Stimulated activated CD8-positive, alpha-beta memory T cell treated with anti-CD3 and anti-CD28 coated beads, Interleukin-7, amount 100 ng/mL, for 1 hour (primary cell): ENCODE measurements at places on chromosomes 7 and 10.

- DNase-seq: no peak
Measured at GRCh38 chr10:22230158-22230833, 12.5 kb upstream of the EBLN1 start.

DNA sequence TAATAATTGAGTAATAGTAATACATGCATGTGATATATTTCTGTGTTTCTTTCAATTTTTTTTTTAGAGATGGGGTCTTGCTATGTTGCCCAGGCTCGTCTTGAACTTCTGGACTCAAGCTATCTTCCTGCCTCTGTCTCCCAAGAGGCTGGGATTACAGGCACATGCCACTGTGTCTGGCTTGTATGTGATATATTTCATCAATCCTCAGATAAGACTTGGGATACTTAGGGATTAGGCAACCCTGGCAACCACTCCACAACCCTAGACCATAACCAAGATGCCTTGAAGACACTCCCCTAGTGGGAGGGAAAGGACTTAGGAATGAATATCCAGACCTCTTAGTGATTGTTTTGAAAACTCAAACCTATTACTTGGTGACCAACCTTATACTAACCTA lies 154.8 kb downstream of the CCDC3 start:
- DNase-seq: no peak

DNA sequence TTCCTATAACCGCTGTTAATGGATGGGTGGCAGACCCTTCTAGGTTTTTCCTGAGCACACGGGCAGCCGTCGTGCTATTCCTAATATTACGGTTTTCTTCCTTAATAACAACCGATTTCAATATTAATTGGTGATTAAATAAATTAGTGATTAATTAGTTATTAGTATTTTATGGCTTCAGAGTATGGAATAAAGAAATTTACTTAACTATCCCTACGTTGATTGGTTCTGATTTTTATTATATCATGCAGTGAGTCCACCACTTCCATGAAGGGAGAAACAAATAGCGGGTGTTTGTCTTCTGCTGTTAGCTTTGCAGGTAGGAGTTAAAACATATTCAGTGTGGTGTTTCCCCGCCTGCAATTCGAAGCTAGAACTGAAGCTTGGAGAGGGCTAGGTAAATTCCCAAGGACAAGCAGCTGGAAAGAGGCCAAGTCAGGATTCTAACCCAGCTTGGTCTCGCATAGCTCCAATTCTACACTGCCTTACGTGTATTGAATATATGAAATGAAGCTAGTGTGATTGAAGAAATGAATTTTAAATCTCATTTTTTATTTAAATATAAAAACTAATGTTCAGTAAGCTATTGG lies 928 bp upstream of the CSTF2T start:
- DNase-seq: no peak

- DNase-seq: no peak
Measured at GRCh38 chr10:18455086-18455884, 196.1 kb downstream of the NSUN6 start.

DNA sequence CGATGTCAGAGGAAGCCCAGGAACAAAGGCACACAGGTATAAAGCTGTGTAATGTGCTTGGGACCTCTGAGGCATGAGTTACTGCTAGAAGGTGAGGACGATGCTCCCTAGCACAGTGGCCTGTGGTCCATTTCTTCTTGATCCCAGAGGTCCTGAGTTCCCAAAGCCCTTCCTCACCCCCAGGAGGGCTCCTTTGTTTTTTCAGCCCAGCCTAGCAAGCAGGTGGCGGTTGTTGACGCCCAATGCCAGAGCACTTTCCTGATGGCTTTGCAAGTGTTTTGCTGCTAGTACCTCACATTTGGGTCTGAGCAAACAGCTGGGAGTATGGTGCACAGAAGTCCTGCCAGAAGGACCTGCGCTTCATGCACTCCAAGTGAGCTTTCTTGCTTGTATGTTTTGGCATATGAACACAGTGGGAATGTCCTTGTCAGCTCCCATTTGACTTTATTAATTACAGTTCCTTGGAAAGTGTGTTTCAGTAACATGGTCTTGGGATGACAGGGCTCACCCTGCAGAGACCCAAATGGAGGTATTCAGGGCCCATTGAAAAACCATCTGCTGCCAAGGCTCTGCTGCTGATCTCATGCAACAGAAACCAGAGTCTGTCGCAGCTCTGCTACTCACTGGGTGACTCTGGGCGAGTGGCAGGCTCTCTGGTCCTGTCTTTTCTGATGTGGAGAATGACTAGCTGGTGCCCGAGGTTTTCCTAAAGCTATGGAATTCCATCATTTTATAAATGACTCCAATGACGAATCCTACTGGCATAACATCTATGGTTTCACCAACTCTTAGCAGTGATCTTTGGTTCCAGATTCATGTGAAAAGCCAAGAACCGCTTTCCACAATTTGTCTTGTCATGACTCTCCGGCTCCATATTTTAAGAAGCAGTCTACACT lies 134.9 kb downstream of the ARID5B start:
- DNase-seq: no peak

GRCh38 chr7:96870185-96870584 lies 135.2 kb upstream of the DLX6 start:
- no peak for DNase-seq

GRCh38 chr7:130461272-130461671 lies 20.5 kb upstream of the CEP41 start:
- no peak for DNase-seq

- DNase-seq: no peak
Measured at GRCh38 chr7:264541-265191, 25.3 kb upstream of the FOXL3 start.

GRCh38 chr7:31362401-31362800 lies 21.9 kb upstream of the NEUROD6 start:
- no peak for DNase-seq

- no peak for DNase-seq
Measured at GRCh38 chr10:130801276-130801675, 510.2 kb downstream of the TCERG1L start.

DNA sequence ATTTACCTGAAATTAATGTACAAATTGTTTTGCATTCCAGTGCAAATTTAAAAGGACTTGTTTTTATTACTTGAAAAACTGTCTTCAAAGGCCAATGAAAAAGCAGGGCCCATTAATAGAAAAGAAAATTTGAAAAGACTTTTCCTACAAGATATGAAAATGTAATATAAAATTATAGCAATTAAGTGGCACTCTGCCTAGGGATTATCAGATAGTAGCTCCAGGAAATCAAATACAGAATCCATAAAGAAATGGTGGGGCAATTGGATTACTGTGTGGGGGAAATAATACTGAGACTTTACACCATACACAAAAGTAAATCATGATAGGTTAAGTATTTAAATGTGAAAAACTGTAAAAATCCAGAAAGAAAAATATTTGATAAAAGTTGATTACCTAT lies 89.7 kb downstream of the GLCCI1 start:
- no peak for DNase-seq

DNA sequence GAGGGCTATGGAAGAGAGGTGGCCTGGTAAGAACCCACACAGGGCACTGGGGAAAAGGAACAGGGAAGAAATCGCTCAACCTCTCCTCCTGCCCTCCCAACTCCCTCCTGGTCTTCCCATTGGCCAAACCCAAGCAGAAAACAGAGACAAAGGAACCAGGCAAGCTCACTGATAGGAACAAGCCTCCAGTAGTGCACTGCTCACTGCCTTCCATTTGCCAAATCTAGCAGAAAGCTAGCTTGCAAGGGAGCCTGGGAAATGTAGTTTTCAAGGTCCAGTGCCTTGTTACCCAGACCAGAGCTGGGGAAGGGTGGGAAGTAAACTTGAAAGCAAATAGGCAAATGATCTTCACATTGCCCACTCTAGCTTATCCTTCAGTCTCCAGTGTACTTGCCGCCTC lies 556.1 kb upstream of the AUTS2 start:
- no peak for DNase-seq

GRCh38 chr7:42502022-42502421 lies 265.0 kb upstream of the GLI3 start:
- no peak for DNase-seq

DNA sequence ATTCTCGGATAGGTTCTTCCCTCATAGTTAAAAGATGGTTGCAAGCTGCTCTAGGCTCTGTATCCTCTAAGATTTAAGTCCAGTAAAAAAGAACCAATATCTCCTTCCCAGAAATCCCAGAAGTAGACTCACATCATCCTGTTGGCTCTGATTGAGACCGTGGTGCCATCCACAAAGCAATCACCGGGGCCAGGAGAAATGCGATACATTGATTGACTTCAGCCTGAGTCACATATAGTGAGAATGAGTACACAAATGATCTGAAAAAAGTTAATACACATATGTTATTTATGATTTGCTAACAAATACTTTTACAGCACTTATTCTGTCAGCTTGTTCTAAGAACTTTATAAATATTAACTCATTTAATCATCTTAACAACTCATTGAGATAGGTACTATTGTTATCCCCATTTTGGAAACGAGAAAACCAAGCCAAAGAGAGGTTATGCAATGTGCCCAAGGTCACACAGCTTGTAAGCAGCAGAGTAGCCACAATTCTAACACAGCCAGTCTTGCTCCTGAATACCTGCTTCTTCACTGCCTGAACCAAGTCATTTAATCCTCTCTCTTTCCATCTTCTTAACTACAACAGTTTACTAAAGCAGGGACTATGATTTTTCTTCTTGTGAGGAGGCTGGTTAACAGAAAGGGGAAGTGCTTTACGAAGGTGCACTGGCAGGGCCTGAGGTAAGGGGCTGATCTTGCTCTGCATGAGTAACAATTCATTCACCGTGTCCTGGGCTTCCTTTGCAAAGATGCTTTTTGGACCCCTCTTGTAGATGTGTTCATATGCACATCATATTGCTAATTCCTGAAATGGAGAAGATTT lies 177.0 kb downstream of the REEP3 start:
- DNase-seq: no peak

- DNase-seq: no peak
Measured at GRCh38 chr7:31310321-31310935, 30.1 kb downstream of the NEUROD6 start.

- no peak for DNase-seq
Measured at GRCh38 chr7:131619336-131620305, 63.2 kb upstream of the PODXL start.
